ENCODE measurements at places on chromosomes 2 and 18.

DNA sequence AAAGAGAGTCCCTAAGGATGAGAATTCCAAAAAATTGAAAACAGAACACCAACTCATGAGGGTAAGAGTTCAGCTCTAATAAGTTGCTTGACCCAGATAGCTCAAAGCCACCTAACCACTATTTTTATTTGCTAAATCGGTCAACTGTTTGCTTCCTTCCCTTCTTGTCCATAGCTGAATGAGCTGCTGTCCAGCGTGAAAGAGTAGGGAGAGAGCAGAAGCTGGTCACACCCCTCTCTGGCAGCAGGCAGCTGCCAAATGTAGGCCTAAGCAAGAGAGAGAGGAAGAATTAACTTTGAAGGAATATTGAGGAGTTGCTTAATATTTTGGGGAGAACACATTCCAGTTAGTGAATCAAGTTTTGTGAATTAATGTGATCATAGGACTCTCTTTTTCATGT, 25.9 kb downstream of the AQP4 start:
- DNase-seq = no peak

- DNase-seq = no peak
Observed at GRCh38 chr2:42084231-42084671, 36.4 kb downstream of the PKDCC start.

DNA sequence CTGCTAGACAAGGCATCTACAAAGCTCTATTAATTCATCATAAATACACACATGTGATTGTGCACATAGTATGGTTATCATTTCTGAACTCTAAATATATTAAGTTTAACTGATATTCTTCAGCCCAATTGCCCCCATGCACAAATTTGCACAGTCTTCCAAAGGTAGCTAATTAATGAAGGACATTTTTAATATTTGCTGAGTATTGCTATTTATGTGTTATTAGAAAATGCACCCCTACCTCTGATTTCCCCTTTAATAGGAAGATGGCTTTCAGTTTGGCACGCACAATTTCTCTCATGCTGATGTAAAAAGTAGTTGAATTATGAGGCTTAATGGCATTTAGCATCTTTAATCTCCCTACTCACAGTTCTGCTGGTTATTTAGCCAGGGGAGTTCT, 242.1 kb downstream of the DCC start:
- DNase-seq = no peak

- DNase-seq = no peak
Observed at GRCh38 chr2:181937473-181937872, 45.9 kb downstream of the ITPRID2 start.

DNA sequence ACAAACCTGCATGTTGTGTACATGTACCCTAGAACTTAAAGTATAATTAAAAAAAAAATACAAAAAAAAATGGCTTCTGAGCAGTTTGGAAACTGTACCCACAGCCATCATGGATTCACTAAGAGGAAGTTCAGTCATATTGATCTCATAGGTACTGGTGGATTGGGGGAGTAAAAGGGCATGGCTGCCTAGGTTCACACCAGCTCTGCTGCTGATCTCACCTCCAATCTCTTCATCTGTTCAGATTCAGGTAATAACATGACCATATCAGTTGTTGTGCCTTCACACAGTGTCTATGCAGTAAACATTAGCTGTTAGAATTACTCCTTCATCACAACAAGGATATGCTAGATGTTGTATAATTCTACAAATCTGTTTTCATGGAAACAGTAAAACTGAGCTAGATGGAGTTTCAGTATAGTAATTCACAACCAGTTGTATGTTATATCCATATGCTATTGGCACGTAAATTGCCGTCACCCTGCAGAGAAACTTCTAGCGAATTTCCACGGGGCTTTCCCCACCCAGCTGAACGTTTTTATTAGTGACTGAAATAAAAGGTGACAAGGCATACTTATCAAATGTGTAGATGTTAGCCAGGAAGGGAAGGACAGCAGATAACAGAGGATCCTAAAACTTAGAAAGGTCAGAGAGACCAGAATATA, 59.3 kb upstream of the ITM2C start:
- no peak for DNase-seq

GRCh38 chr2:106886916-106887758, 1.2 kb upstream of the ST6GAL2 start:
- no peak for DNase-seq

- DNase-seq = no peak
Observed at GRCh38 chr18:75132098-75132870, 76.7 kb downstream of the PTGR3 start.

GRCh38 chr2:163856941-163857340, 121.1 kb upstream of the FIGN start:
- no peak for DNase-seq

- DNase-seq = no peak
Observed at GRCh38 chr2:112110966-112111365, 27.2 kb upstream of the FBLN7 start.

DNA sequence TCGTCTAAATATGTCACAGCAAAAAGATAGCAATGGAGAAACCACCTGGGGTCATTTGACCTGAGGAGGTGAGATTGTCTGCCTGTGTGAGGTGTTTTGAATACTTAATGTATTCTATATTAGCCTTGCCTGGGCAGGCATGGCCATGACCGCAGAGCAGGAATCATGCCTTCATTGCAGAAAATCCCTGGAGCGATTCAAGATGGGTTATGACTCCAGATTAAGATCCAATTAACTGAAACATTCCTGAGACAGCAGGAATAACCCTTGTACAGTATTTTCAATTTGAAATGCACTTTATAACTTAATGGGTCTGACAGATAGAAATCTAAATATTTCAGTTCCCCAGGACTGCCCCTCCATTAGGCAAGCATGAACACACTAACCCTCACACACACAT, 227.3 kb upstream of the RAB6C start:
- DNase-seq = no peak

GRCh38 chr18:63000839-63001238, 285.5 kb downstream of the PHLPP1 start:
- no peak for DNase-seq

DNA sequence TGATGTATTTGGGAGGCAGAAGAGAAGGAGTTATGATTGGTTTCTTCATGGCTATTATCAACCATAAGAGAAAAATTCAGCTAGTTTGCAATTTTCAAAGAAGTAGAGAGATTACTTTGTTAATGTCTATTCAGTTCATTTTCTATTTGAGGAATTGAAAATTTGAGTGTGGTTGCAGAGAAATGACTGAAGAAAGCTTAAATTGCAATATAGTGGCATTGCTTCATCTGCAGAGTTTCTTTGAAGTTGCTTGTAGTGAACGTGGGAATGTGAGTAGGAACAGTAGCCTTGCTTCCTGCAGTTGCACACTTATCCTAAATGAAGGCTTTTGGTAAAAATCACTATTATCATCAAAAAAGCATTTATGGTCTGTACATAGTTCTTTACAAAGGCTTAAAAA, 14.7 kb upstream of the CYRIA start:
- no peak for DNase-seq

- no peak for DNase-seq
Observed at GRCh38 chr2:18445433-18446320, 114.8 kb downstream of the RDH14 start.

DNA sequence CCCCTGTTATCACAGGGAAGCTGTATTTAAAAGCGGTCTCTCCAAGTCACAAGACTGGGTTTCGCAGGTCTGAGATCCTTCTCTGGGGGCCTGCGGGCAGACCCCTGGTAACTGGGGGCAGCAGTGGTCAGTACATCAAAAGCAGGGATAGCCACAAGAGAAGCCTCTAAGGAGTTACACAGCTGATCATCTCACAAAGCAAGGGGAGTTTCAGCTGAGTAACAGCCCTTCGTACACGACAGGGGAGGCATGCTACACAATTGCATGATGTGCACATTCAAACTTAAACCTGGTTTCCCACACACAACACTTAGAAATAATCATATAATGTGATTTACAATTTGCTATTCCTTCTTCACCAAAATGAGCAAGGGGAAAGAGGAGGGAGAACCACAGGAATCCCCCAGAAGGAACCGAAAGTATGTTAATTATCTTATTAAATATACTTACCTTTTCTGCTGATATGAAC, 87.5 kb downstream of the TMEM131 start:
- no peak for DNase-seq

GRCh38 chr2:229335877-229336346, 64.8 kb upstream of the PID1 start:
- no peak for DNase-seq

DNA sequence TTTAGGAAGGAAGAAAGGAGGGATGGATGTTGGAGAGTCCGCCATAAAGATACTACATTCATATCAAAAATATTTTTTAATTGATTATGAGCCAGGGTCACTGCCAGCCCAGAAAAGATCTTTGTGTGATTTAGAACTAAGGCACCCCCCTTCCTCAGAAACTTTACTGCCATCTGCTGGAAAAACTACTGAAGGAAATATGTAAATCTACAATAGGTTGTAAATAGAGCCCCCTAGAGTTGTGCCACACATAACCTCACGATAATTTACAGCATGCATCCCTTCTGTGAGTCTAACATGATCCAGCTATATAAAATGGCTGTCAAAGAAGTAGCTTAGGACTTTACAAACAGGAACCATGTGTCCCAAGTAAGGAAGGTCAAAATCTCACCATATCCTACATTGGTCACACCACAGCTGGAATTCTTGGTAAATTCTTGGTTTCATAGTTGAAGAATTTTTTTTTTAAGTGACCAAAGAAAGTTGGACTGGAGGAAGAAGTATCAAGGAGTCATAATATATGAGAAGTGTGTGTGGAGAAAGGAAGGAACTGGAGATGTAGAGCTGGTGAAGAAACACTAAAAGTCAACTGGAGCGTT, 152.5 kb downstream of the CYP26B1 start:
- DNase-seq = no peak

- no peak for DNase-seq
Observed at GRCh38 chr2:167697948-167698347, 549.4 kb downstream of the STK39 start.

- no peak for DNase-seq
Observed at GRCh38 chr2:56671973-56672569, 488.3 kb downstream of the CCDC85A start.

GRCh38 chr2:79945653-79946445, 358.7 kb downstream of the LRRTM1 start:
- DNase-seq = no peak

- no peak for DNase-seq
Observed at GRCh38 chr2:38648107-38648761, 17.7 kb upstream of the GALM start.

- no peak for DNase-seq
Observed at GRCh38 chr2:231597014-231597611, 4.4 kb downstream of the TEX44 start.

DNA sequence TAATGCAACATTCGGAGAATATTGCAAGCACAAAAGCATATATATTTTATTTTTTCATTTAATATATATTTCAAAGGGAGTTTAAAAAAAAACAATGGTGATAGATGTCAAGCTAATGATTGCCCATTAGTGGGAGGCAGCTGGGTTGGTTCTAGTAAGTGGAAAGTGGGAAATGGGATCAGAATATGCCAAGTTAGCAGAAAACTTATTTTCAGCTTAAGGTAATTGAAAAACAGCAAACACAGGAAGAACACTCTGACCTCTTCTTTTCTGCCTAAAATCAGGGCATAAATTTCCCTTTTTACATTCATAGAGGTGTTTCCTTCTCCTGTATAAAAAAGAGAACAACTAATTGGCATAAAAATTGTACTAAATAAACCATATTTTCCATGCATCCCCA, 535.3 kb upstream of the SYT4 start:
- DNase-seq = no peak

- DNase-seq = no peak
Observed at GRCh38 chr2:205607146-205607545, 75.2 kb upstream of the NRP2 start.

- no peak for DNase-seq
Observed at GRCh38 chr2:179059026-179059700, 9.2 kb upstream of the CCDC141 start.

GRCh38 chr2:17892770-17893534, 14.5 kb downstream of the KCNS3 start:
- no peak for DNase-seq

DNA sequence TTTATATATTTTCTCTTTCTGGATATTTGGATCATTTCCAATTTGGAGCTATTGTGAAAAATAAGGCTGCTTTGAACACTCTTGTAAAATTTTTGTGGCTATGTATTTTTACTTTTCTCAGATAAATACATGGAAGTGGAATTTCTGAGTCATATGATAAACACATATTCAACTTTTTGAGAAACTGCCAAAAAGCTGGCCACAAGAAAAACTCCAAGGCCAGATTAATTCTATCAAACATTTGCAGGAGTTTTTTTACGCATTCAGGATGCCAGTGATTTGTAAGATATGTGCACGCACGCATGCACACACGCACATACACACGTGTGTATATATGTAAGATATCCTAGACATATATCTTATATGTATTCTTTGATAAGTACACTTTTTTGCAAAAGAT, 477.5 kb upstream of the SPHKAP start:
- DNase-seq = no peak

- DNase-seq = no peak
Observed at GRCh38 chr2:76197842-76198448, 487.2 kb upstream of the GCFC2 start.

Data from stimulated activated CD8-positive, alpha-beta memory T cell treated with anti-CD3 and anti-CD28 coated beads, Interleukin-7, amount 100 ng/mL, for 48 hours (primary cell).